Gastrocnemius medialis (tissue), 4 donors: ENCODE measurements at places on chromosomes 3 and 15.
A peak's percentile ranks its signal among the peaks of the same experiment; 100 is the strongest.

DNA sequence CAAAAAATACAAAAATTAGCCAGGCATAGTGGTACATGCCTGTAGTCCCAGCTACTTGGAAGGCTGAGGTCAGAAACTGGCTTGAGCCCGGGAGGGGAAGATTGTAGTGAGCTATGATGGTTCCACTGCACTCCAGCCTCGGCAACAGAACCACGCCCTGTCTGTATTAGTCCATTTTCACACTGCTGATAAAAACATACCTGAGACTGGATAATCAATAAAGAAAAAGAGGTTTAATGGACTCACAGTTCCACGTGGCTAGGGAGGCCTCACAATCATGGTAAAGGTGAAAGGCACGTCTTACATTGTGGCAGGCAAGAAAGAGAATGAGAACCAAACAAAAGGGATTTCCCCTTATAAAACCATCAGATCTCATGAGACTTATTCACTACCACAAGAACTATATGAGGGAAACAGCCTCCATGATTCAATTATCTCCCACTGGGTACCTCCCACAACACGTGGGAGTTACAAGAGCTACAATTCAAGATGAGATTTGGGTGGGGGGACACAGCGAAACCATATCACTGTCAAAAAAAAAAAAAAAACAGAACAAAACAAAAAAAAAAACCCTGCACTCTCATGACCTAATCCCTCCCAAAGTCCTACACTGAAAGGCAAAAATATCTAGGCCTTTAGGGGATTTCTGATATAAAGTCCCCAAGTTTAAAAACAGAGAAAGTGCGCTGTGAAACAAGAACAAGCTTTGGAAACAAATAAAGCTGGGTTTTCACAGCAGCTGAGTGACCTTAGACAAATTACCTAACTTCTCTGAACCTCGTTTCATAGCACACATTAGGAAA lies 224.7 kb downstream of the IGSF11 start:
- DNase-seq = no peak

DNA sequence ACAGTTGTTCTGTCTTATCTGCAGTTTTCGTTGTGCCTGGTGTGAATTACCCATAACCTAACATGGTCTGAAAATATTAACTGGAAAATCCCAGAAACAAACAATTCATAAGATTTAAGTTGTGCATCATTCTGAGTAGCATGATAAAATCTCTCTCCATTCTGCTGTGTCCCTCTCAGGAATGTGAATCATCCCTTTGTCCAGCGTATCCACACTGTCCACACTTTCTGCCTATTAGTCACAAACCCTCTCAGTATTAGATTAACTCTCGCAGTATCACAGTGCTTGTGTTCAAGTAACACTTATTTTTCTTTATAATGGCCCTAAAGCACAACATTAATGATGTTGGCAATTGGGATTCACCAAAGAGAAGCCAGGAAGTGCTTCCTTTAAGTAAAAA lies 203.2 kb downstream of the CGGBP1 start:
- no peak for DNase-seq

DNA sequence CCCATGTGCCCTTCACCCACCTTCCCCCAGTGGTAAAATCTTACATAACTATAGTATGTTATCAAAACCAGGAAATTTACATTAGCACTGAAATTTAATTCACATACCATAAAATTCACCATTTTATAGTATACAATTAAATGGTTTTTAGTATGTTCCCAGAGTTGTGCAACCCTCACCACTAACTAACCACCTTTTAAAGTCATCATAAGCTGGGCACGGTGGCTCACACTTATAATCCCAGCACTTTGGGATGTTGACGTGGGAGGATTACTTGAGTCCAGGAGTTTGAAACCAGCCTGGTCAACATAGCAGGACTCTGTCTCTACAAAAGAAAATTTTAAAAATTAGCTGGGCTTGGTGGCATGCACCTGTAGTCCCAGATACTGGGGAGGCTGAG lies 13.7 kb downstream of the FRMD5 start:
- DNase-seq = no peak

DNA sequence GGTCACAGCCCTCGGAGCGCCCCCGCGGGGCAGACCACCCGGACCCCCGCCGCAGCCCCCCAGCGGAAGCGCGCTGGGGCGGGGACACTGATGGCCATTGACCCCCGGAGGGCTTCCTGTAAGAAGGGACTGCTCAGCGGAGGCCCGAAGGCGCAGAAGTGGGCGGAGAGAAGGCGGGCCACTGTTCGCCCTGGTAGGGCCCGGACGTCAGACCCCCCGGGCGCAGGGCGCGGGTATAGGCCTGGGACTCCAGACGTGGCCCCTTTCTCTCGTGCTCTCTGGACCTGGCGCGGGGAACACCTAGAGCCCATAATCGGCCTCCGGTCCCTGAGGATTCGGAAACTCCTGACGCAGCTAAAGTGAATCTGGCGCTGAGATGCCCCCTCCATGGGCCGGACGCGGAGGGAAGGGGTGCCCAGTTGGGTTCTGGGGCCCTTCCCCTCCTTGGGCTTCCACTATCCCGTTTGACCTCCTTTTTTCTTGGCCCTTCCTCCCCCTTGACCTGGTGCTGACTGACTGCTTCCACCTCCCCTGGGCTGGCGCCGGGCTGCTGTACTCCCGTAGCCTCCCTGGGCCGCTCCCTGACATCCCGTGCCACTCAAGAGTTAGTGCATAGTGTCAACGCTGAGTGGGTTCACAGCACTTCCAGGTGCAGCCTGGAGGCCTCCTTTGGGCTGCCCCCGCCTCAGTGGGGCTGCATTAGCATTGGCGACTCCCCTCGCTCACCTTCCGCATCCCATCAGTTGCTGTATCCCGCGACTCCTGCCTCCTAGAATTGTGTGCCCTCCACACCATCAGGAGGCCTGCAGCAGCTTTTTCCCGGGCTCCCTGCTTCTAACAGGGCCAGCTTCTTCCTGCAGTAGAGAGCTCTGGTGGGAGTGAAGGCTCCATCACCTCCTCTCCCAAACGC lies 694 bp downstream of the ABTB1 start:
- DNase-seq = no peak

- DNase-seq = no peak
Measured at GRCh38 chr3:111366515-111366914, 175.5 kb upstream of the CD96 start.

- no peak for DNase-seq
Measured at GRCh38 chr15:58604455-58604923, 145.0 kb downstream of the ADAM10 start.

DNA sequence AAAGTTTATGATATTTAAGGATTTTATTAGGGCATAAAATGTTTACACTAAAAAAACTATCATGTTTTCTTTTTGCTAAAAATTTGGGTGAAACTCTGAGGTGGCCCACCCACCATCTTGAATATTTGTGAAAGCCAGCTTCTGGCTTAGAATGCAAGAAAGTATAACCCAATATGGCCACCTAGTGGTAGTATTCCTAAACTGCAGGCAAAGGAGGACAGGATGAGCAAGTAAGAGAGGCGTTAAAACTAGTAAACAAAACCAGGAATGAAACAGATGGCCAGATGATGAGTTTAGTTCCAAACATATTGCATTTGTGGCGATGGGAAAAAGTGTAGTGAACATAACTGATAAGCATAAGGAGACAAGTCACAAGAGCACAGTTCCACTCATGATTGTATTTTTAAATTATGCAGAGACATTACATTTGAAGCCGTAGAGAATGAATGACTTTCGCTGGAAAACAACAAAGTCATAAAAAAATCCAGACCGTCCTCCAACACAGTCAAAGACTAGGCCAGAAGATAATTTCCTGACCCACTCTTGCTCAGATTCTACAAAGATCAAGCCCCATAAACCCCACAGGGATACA lies 103.3 kb upstream of the PRTG start:
- DNase-seq = no peak

- no peak for DNase-seq
Measured at GRCh38 chr3:15063656-15064286, 1.3 kb downstream of the MRPS25 start.

GRCh38 chr3:12908859-12909258 lies 67.5 kb upstream of the RPL32 start:
- no peak for DNase-seq

DNA sequence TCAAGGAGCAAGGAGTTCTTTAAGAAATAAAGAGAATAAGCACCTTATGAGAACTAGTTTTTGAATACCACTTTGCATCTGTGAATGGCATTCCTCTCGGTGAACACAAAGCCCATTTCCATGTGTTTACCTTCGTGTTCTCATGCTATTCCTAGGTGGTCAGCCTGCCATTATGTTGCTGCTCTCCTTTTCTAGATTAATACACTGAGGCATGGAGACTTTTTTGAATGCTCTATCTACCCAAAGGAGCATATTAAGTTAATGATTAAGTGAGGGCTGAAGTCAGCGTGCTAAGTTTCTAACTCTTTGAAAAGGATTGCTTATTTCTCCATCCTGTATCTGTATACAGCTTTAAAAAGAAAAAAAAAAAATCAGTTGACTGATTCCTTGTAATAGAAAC lies 394.5 kb downstream of the MECOM start:
- no peak for DNase-seq

DNA sequence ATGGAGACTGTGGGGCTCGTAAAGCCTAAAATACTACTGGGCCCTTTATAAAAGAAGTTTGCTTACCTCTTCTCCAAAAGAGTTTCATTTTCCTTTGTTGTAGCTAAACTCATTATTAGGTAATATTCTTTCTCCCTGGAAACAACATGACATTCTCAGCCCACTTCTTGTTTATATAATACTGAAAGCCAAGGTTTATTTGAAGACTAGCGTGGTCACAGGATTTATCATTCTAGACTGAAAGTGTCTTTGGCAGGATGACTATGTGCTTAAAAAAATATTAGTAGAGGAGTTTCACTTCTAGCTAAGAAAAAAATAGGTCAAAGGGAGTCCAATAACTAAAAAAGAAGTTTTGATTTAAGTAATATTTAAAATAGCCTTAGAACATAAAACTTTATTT lies 1085.2 kb upstream of the CADM2 start:
- no peak for DNase-seq

DNA sequence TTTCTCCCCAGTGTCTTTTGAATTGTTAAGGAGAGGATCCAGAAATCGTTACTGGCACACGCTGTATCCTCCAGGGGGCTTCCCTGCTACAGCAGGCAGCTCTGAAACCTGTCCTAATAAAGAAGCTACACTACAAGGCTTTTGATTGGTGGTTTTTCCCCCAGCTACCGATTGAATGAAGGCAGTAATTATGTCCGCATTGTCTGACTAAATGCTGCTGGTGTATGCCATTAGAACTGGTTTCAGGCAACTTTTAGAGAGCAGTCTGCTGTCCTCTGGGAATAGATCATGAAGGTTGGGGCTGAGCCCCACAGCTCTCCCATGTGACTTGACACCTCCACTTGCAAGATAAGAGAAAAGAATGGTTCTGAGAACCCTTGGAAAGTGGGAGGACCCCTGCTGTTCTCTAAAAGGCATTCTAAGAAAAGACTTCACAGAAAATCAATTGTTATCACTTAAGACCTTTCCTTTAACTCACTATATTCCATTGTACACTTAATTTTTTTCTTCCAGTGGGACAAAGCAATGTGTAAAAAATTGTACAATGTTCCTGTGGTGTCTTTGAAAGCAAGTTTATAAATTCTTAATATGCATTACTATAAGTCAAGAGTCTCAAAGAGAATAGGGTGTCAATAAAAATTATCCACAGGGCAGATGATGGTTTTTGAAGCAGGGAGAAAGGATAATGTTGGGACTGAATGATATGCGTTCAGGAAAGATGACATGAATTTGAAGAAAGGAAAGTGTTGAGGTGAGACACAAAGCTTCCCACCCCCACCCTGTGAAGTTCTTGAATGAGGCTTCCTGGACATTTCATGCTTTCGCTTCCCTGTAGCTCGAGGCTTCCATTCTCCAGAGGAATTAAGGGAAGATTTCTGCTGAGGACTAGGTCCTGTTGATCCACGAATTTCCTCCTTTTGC lies 53.0 kb upstream of the DAZL start:
- no peak for DNase-seq

DNA sequence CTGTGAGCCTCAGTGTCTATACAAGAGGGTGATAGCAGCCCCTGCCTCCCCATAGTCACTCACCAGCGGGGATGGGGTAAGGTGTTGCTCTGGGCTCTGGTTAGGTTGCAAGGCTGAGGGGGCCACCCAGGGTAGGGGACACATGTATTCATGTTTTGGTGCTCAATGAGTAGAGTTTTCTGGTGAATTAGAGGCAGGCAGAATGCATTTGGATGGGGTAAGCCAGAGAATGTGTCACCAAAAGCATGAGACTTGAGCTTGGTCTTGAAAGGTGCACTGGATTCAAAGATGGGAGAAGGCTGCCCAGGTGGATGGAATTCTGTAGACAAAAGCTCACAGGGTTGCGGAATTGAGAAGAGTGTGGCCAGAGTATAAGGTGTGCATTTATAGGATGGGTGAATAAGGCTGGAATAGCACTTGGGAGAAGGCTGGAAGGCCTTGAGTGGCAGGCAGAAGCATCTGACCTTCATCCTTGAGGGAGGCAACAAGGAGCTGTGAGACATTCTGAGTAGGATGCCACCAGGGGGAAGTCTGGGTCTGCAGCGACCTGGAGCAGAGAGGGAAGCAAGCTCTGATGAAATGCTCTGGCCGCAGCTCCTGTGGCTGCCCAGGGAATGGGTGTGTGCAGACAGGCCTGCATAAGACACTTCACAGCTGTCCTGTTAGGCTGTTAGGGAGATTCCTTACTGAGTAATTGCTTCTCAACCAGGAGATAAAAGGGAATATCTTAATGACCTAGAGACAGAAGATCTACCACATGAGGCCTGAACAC lies 149.6 kb downstream of the CHDH start:
- DNase-seq = no peak

DNA sequence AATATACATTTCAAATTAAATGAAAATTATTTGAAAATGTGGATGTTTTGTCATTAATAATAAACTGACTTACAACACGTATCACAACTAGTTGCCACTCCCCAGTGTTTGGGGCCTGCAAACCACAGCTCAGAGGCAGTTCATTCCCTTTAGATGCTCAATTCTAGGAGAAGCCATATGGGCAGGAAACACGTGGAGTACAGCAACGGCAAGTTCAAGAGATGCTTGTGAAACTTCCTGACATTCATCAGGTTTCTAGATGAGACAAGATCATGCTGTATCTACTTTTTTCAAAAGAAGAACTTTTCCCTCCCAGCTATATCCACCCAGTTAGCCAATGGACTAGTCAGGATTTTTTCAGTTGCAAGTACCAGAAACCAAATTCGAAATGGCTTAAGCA lies 17.6 kb upstream of the PLA2G4D start:
- DNase-seq = no peak

GRCh38 chr15:66617137-66618090 lies 51.6 kb upstream of the LCTL start:
- peak; percentile 21 for DNase-seq

DNA sequence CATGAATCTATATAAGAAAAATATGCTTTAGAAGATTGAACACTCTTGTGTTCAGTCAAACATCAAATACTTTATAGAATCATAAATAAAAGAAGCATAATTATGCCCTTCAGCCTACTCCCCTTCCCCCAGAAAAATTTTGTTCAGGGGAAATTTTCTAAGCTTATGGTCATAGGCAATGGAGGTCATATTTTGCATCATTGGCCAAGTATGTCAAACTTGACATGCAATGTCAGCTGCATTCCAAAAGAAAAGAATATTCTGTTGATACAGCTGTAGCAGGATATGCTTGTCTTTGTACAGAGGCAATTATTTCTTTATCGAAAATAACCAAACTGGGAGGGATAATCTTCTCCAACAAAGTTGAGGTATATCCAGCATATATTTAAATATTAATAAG lies 328.2 kb downstream of the ZIC1 start:
- DNase-seq = no peak
